ENCODE measurements at places on chromosomes 1 and 21.

DNA sequence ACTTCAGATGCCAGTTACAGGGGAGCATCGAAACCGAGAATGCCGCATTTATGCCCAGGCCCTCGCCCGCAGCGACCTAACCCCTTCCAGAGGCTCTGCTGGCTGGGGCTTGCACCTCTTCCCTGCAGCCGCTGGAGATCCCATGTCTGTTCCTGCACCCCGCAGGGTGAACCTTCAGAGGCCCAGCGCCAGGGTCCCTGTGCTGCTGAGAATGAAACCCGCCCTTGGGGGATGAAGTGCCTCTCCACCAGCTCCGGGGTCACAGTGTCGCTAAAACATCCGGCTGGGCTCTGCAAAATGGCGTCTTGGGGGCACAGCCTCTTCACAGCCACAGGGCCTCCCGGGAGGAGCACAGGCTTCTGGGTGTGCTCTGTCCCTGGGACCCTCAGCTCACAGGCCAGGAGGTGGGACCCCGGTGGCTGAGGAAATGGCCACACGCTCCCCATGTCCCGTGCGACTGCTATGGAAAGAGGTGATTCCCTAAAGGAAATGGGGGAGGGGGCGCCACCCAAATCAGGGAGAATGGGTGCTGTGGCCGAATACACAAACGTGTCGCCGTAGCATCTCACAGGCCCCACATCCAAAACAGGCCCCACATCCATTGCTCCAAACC, 39.9 kb upstream of the TSPEAR start:
- no peak for DNase-seq

DNA sequence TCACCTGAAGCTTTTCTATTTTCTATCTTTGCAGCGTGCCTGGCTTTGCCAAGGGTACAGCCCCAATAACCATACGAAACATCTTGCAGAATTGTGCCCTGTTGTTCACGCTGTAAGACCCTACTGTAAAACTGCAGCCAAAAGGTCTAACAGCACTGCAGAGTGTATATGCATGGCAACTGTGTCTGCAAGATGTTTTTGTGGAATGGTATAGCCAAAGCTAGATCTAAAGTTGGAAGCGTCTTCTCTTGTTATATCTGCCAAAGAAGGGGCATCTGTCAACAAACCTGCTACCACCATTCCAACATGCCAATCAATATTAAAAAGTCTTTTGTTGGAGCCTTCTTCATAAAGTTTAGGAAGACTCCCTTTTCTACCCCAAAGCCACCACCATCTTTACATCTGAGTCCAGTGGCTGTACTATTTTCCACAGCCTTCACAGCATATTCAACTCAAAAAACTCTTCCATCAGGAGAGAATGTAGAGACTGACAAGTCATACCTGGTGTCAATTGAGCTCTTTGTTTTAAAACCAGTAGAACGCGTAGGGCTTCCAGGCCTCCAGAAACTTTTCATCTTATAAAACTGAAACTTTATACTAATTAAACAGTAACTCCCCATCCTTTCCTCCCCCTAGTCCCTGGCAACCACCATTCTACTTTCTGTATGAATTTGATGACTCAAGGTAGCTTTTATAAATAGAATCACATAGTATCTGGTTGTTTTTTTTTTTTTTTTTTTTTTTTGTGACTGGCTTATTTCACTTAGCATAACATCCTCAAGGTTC, 40.0 kb downstream of the ZSCAN20 start:
- DNase-seq, result no peak

- no peak for DNase-seq
These were observed 125.1 kb downstream of the BARHL2 start for GRCh38 chr1:90591970-90592356.

DNA sequence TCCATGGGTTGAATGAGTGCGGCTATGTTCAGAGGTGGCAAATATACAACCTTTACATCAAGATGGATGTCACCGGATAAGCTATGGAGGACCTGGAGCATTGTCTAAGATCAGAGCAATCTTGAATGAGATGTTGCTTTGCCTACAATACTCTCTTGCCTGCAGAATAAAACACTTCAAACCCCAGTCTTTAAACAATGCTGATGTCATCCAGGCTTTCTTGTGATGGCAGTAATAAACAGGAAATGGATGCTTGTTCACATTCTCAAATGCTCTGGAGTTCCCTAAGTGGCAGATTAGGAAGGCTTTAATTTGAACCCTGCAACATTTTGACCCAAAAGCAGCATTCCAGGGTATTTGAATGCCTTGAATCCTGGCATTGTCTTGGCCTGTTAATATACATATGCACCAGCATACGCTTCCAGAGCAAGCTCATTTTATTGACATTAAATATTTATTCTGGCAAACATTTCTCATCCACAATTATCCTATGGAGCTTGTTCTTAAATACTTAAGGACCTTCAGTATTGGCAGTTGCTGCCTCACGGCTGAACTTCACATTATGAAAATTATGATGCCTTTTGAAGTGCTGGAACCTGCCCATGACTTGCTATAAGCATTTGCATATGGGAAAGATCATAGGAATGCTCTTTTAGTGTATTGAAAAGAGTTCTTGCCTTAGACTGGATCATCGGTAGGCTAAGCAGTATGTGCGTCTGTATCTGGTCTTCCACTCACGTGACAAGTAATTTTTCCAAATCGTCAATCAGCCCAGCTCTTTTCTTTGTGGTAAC, 422.7 kb downstream of the SIPA1L2 start:
- no peak for DNase-seq

- DNase-seq, result no peak
These were observed 266.0 kb downstream of the PTPRU start for GRCh38 chr1:29502225-29502910.

DNA sequence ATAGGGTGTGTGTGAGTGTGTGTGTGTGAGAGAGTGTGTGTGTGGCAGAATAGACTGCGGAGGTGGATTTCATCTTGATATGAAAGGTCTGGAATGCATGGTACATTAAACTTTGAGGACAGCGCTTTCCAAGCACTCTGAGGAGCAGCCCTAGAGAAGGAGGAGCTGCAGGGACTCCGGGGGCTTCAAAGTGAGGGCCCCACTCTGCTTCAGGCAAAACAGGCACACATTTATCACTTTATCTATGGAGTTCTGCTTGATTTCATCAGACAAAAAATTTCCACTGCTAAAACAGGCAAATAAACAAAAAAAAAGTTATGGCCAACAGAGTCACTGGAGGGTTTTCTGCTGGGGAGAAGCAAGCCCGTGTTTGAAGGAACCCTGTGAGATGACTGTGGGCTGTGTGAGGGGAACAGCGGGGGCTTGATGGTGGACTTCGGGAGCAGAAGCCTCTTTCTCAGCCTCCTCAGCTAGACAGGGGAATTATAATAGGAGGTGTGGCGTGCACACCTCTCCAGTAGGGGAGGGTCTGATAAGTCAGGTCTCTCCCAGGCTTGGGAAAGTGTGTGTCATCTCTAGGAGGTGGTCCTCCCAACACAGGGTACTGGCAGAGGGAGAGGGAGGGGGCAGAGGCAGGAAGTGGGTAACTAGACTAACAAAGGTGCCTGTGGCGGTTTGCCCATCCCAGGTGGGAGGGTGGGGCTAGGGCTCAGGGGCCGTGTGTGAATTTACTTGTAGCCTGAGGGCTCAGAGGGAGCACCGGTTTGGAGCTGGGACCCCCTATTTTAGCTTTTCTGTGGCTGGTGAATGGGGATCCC, 18.3 kb upstream of the HDAC1 start:
- peak; percentile 82 for DNase-seq

DNA sequence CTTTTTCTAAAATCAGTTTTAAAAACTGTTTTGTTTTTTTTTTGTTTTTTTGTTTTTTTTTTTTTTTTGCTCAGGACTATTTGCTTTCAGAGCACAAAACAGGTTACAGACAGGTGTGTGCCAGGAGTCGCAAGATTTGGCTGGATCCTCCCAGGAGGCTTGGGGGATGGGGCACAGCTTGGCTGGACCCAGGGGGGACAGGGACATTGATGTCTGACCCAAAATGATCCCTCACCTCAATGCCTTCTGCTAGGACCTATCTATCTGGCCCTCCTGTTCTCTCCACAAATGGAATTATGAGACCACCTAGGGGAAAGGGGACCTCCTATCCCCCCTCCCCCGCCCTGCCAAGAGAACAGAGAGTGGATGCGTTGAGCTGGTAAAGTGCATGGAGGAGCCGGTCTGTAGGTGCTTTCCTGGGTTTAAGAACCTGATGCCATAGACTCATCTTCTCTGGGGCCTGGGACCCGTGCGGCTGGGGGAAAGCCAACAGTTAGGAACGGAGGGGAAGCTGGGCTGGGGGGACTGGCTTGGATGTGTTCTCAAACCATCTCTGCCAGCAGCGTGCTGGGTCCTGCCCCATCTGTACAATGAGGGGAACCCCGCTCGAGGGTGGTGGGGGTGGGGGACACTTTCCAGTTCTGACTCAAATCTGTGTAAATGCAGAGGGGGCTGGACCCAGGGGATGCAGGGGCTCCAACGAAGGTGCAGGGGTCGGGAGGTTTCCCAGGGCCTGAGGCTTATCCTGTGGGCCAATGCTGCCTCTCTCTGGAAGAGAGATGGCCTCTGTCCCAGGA, 28.9 kb downstream of the RUNX3 start:
- DNase-seq, result peak; percentile 21

- no peak for DNase-seq
These were observed 47.6 kb downstream of the KIAA0319L start for GRCh38 chr1:35509558-35509957.

GRCh38 chr1:9717193-9718005, 65.9 kb downstream of the PIK3CD start:
- peak; percentile 88 for DNase-seq

DNA sequence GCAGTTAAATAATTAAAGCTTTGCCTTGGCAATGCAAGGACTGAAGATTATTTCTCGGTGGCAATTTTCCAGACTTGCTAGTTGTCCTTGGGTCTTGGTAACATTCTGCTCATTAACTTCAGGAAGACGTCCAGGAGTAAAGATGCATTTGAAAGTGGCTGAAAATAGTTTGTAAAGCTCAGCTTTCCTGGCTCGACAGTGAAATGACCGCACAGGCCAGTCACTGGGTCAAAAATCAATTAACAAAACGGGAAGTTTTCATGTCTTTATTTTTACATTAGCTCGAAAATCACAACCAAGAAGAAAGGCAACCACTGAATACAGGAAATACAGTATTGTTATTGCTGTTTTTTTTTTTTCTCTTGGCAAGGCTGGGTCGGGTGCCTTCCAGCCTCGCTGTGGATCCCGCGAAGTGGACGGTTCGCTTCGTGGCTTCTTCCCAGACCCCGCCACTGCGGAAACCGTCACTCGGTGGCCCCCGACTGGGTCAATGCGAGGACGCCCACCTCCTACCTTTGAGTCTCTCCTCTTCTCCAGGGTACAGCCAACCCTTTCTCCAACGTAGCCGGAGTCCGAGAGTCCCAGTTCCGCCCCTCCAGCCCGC, 479 bp upstream of the SNX7 start:
- no peak for DNase-seq

DNA sequence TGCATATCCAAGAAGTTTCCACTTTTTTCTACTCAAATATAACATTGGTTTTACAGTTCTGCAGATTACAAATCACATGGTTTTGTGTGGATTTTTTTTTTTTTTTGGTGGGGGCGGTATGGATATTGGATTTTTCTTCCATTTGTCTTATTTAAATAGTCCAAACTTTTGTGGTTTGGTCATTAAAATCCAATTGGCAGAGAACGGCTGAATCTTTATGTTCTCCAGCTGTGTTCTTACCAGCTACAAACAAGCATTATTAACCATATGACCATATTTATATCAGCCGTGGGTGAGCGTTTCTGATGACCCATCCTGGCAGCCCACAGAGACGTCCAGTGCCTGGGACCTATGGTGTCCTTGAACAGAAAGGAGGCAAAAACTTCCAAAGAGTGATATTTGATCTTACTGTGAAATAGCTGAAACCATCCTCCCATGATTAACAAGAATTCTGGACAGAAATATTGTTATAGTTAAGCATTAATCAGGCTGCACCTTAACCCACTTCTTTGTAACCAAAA, 200.4 kb downstream of the LYPLAL1 start:
- no peak for DNase-seq

DNA sequence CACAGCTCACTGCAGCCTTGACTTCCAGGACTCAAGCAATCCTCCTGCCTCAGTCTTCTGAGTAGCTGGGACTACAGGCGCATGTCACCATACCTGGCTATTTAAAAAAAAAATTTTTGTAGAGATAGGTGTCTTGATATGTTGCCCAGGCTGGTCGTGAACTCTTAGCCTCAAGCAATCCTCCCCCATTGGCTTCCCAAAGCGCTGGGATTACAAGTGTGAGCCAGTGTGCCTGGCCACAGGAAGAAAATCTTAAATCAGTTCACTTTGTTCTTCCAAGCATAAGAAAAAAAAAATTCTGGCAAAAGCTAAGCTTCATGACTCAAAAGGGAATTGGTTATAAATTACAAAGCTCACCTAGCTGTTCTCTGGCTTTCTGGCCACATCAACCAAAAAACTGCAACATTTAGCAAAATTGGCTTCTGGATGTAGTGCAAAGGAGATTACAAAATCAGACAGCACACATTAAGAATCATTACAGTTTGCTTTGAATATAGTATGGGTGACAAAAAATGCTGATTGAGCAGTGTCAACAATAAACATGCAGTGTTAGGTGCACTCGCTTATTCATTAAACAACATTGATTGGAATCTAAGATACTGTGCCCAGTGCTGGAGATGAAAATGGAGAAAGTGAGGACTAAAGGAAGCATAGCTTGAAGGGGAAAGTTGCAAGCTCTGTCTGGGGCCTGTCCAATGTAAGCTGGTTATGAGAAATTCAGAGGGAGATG, 76.7 kb downstream of the KCTD3 start:
- DNase-seq, result no peak

DNA sequence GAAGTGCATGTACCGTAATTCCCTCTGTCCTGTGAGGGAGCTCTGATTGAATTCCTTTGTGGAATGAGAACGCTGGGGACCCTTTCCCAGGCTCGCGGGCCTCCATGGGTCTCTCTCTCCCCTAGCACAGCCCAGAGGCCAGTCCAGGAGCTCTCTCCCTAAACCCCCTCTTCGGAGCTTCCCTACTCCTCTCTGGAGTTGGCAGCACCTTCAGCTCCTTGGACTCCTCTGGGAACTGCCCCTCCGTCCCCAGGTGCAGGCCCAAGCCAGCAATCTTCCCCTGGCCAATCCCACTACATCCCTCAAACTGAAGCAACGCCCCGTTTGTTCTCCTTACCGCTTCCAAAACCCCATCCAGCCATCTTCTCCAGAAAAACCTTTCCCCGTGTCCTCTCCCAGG, 10.5 kb upstream of the SYNC start:
- no peak for DNase-seq

- DNase-seq, result peak; percentile 54
These were observed 120.8 kb downstream of the LMO4 start for GRCh38 chr1:87449348-87449963.

DNA sequence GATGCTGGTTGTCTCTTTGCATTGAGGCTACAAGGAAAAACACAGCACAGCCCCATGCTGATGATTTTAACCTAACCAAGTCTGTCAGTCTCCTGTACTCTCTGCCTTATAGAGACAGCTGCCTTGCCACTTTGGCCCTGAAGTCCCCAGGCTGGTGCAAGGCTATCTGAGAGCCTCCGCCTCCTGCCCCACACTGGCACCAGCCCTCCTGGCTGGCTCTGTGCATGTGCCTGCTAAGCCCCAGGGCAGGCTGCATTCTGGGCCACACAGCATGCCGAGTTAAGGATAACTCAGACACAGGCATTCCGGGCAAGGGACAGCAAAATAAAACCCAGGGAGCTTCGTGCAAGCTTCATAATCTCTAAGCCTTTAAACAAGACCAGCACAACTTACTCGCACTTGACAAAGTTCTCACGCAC, 910 bp downstream of the RUNX1 start:
- no peak for DNase-seq
